GM12864 (cell line): ENCODE measurements at places on chromosomes 7 and 10.

GRCh38 chr7:84735677-84736076 is 451.2 kb downstream of the SEMA3D start:
- DNase-seq, result no peak

GRCh38 chr7:75914655-75915415 is at the start of gene POR:
TSS of gene POR (plus strand) at chr7:75915155. CDS start at chr7:75954002, 38,847 bp downstream.
- DNase-seq, result peak; percentile 67

GRCh38 chr10:92787557-92788152 is 60.7 kb upstream of the EXOC6 start:
- DNase-seq, result no peak

DNA sequence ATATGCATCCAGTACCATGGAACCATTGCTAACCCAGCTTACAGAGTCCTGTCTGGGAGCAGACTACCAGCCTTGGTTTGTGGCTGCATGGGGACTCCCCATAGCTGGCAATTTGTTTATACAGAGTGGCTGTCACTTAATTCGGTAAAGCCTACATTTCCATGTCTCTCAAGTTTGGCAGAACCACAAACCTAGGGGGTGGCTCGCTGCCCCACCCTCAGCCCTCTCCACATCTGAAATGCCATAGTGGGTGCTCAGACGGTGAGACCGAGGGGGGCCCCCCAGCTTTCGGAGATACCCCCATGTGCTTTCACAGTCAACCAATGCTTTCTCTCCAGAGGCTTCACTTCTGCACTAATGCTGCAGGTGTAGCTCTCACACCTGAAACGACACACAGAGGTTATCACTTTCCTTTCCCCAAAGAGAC is 75.5 kb upstream of the KAT6B start:
- no peak for DNase-seq

DNA sequence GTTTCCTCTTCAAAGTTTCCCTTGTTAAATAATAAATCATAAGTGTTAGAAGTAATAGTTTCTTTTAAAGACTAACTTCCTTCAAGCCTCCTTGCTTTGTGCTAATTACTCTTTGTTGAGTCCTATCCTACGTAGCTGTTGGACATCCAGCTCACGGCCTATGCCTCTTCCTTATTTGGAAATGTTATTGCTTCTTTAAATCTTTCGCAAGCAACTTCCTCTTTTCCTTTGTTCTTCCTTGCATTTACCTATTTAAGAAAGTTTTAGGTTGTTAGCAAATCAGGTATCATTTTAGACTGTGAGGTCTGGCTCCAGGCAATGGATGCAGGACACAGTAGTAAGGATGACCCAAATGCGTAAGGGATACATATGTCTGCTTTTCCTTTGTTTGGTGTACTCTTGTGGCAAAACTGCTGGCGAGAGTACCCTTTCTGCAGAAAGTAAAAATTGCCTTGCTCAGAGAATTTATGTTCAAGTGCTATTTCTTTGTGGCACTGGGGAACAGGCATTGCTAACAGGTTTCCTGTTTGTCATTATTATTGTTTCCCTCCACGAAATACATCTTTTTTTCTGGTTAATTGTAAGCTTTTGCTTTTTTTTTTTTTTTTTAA is 110.5 kb downstream of the DYNC2I1 start:
- no peak for DNase-seq

DNA sequence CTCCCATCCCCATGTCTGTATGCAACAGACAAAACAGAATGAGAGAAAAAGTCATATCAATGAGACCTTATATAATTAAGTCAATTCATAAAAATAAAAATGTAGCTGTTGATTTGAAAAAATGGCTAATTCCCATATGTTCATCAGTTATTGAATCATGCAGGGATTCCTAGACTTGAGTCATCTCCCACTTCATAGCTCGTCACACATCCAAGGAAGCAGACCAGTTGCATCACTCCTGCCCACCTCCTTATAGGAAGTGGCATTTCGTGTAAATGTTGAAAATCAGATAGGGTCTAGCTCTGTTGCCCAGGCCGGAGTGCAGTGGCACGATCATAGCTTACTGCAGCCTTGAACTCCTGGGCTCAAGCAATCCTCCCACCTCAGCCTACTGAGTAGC is 56.1 kb upstream of the SH2B2 start:
- DNase-seq, result no peak

DNA sequence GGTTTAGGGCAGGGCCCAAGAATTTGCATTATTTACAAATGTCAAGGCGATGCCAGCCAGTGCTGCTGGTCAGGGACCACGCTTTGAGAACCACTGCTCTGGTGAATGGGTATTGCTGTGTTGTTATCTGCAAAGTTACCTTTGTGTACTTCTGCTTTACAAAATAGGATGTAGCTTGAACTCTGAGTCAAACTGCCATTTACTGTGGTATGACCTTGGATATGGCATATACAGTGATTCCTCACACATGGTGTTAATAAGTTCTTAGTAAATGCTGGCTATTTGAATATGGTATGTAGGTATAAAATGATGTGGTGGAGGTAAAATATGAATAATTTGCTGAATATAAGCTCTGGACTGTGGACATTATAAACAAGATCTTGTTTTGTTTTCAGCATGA is 148.9 kb downstream of the AUTS2 start:
- no peak for DNase-seq

GRCh38 chr7:77727527-77727926 is 31.3 kb downstream of the RSBN1L start:
- DNase-seq, result no peak

DNA sequence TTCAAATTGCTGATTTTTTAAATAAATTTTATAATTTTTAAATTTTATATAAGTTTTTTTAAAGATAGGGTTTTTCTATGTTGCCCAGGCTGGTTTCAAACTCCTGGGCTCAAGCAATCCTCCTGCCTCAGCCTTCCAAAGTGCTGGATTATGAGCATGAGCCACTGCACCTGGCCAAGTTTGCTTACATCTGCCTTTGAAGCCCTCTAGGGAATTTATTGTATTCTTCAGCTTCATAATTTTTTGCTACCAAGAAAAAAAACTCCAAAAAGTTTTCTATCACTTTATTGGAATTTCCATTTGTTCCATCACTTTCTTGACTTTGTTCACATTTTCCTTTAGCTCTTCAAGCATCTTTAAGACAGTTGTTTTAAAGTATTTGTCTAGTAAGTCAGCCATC is 3.8 kb upstream of the POLD2 start:
- no peak for DNase-seq

DNA sequence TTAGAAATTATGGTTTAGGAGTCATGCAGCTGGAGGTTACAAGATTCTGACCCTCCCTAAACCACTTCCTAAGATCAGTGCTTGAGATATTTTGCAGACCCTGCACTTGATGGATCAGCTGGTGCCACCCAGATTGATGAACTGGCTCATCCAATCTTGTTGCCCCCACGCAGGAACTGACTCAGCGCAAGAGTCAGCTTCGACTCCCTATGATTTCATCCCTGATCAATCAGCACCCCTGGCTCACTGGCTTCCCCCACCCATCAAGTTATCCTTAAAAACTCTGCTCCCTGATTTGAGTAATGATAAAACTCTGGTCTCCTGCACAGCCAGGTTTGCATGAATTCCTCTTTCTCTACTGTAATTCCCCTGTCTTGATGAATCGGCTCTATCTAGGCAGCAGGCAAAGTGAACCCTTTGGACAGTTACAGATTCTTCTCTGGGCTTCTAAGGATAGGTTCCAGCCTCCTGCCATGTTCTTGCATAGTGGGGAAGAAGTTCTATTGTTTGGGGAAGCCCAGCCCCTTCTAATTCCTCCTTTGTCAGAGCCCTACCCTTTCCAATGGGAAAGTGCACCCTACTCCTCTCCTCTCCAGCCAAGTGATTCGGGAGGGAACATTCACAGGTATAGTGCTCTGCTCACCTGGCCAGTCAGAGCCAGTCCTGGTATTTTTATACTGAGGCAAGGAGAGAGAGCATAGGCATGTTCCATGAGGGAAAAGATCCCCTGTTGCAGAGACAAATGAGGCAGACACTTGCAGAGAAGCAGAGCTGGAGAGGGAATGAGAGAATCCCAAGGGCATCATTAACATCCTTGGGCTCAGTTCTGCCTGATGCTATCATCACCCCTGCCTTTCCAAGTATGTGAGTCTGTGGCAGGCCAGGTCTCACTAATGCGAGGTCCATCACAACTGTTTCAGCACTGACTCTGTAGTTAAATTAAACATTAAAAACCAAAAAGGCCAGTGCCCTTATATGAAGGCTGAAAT is 224.4 kb upstream of the GALNT17 start:
- DNase-seq, result no peak

- DNase-seq, result no peak
Measured at GRCh38 chr7:123961771-123962170, 36.7 kb downstream of the SPAM1 start.

DNA sequence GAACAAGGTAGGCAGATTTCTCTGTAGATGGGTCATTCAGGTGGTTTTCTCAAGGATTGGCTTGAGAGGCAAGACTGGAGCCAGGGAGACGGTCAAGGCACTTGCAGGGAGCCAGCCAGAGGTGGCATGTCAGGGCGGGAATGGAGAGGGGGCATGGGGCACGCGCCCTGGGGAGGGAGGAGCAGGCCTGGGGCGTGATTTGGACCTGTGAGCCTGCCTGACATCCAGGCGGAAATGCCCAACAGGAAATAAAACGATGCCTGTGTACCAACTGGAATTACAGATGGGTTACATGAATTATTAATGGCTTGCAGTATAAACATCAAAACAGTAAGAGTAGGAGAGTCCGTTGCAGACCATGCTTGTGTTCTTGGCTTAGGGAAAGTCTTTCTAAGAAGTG is 8.6 kb upstream of the SUN1 start:
- DNase-seq, result no peak

GRCh38 chr10:60314069-60314940 is 75.4 kb downstream of the ANK3 start:
- DNase-seq, result no peak

DNA sequence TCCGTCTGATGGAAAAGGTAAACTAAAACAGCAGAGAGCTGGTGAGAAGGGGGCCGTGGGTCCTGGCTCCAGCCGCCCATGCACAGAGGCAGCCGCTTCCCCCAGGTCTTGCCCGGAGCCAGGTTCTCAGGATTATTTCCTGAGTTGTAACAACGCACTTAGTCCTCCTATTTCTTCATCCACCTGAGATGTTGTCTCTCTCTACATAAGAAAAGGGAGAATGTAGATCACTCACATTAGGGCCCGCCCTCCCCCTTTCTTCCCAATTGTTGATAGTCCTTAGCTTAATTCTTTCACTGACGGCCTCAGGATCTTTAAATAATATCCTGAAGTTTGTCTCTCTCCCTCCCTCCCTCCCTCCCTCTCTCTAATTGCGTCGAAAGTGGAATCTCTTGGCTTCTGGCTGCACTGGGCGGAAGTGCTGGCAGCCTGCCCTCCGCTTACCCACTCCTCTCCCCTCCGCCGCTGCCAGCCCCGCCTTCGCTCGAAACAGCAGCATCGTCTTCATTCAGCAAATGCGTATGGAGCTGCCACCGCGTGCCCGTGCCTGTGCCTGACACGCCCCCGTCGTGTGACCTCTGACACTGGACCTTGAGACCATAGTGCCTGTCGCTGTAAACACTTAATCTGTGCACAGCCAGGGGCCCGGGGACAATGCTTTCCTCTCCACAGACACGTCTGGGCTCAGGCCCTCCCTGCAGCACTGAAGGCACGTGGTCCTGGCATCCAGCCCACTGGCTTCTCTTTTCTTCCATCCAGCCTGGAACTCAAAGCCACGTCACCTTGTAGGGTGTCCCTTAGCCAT is 174.5 kb upstream of the PPP2R2D start:
- DNase-seq, result no peak

DNA sequence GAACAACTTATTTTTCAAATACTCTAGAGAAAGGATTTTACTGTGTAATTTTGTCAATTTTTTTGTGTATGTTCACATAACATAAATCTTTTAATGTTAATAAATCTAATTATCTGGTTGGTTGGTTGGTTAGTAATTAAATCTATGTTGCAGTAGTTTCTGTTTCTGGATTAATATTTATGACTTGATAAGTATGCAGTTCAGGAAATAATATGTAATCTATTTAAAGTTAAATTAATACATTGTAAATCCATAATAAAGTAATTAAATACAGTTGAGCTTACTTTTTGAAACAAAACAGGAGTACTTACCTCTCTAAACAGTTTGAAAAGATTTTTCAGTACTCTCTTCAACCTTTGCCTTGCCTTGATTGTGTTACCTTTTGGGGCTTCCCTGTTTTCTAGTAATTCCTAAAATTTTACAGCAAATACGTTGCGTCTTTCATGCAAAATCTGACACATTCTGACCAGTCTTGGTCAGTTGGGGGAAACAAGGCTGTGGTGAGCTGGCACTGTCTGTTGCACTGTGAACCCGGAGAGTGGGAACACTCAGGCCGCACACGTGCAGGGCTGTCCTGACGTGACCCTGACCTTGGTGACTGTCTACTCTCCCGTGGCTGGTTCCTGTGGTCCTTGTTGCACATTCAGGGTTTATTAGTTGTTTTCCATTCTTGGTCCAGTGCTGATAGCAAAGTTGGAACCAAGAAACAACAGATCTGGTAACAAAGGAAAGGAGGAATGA is 45.6 kb upstream of the FGL2 start:
- DNase-seq, result no peak

DNA sequence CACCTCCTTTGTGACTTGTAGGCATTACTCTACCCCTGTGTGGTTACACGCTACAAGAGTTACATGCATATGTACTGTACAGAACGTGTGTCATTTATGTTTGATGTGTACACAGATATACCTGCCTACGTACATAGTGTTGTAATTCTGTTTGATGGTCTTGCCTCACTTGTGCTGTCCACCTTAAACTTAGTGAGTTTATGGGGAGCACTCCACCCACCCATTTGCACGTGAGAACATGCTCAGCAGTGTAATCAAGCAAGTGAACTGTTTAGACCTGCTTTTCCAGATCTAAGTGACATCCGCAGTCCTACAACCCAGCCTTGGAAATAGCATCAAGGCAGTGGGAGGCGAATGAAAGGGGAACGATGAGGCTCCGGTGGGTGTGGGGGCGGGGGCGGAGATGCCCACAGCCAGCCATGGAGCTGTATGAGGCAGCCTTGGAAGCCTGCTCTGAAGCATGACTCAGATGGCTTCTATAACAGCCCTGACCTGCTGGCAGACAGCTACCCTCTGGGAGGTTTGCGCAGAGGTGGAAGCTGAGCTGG is 52.1 kb downstream of the SUFU start:
- DNase-seq, result no peak

GRCh38 chr10:34121125-34121753 is 693.9 kb downstream of the PARD3 start:
- no peak for DNase-seq

DNA sequence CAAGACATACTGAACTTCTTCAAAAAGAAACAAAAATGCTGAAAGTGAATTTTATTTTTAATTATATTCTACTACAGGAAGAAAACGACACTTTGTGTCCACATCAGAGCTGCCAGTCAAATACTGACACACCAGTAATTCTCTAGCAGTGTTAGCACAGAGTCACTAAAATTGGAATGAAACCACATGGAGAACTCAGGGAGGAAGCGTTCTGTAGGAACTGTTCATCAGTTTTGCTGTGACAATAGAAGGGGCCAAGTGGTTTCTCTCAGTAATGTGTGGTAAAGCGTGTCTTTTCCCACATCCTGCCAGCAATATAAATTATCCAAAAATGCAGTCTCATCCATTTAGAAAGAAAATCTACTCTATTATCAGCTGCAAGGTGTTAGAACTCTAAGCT is 683.3 kb downstream of the GRM8 start:
- no peak for DNase-seq

- DNase-seq, result peak; percentile 4
Measured at GRCh38 chr10:91088300-91089140, 131.9 kb upstream of the PCGF5 start.

GRCh38 chr7:31192986-31193385 is 140.9 kb downstream of the ADCYAP1R1 start:
- DNase-seq, result no peak
